ENCODE measurements at places on chromosomes 6 and 20.

DNA sequence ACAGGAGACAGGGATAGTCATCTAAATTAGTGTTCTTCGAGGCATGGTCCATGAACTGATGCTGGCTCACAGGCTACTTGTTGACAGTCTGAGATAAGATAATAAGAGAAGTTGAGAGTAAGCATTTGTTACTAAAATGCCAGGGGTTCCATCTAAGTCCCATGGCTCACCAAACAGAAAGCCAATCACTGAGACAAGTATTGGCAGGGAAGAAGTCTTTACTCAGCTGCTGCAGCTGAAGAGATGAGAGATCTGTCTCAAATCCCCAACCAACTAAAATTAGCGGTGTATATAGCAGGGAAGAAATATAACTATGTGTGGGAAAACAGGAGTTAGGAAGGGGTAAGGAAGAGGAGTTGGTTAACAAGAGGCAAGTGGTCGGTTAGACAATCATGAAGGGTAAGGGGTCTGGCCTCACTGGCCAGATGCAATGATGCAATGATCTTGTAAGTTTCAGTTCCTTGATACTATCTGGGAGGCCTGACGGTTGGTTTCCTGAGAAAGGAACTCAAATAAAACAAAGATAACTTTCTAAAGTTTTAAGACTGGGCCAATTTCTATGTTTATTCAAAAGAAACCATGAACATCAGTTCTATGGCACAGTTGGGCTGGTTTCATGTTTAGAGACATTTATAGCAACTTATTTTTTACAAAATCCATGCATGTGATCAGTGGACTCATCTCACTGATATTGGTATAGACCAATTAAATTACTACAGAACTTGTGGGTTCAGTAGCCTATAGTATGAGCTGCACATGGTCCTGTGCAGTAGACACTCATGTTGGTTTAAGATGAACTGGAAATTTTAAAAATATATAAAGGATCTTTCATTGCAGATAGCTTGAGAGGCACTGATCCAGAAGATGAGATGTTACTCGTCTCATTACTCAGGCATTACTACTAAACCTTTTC, 9.9 kb upstream of the HEBP2 start:
- DNase-seq, result no peak

DNA sequence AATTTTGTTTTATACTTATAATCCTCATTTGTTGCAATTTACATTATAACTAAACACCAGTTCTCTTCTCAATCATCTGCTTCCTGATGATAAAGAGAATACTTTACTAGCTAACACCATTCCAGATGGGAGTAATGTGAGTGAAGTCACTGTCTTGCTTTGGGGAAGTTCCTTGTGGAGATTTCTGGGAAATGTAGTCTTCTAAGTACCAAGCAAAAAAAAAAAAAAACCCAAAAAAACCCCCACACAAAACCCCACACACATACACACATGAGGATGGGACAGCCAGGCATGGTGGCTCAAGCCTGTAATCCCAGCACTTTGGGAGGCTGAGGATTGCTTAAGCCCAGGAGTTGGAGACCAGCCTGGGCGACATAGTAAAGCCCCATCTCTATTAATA, 2.2 kb upstream of the SNPH start:
- no peak for DNase-seq

GRCh38 chr6:76694795-76695194, 622.3 kb upstream of the IMPG1 start:
- DNase-seq, result no peak

- no peak for DNase-seq
Measured at GRCh38 chr6:145036236-145036635, 699.1 kb downstream of the EPM2A start.

- no peak for DNase-seq
Measured at GRCh38 chr6:144176043-144176442, 25.7 kb downstream of the STX11 start.

DNA sequence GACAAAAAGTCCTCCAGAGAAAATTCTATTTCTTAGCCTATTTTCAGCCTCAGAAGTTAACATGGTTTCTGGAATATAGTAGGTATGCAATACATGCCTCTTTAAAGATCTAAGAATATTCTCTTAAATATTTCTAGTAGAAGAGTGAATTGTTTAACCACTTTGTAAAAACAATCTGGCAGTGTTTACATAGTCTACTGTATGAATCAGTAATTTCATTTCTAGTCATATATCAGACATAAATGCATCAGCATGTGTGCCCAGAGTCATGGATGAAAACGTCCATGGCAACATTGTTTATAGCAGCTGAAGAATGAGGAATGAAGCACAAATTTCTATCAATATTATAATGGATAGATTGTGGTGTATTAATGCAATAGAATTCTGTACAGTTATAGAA, 124.9 kb downstream of the NKAIN2 start:
- no peak for DNase-seq

DNA sequence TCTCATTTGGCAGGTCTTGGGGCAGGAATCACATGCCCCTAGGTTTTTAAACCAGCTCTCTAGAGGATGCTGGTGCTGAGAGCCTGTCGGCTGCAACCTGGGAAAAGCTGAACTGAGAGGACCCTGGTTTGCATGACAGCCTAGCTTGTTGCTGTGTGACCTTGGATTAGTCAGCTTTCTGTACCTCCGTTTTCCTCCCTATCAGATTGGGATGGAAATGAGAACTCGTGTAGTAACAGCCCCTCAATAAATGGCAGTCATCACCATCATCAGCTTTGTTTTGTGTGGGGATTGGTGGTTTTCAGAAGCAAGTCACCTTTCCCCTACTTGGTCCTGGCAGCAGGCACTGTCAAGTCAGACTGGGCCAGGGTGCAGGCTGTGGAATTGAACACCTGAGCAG, 75.2 kb upstream of the MYL9 start:
- DNase-seq, result no peak

DNA sequence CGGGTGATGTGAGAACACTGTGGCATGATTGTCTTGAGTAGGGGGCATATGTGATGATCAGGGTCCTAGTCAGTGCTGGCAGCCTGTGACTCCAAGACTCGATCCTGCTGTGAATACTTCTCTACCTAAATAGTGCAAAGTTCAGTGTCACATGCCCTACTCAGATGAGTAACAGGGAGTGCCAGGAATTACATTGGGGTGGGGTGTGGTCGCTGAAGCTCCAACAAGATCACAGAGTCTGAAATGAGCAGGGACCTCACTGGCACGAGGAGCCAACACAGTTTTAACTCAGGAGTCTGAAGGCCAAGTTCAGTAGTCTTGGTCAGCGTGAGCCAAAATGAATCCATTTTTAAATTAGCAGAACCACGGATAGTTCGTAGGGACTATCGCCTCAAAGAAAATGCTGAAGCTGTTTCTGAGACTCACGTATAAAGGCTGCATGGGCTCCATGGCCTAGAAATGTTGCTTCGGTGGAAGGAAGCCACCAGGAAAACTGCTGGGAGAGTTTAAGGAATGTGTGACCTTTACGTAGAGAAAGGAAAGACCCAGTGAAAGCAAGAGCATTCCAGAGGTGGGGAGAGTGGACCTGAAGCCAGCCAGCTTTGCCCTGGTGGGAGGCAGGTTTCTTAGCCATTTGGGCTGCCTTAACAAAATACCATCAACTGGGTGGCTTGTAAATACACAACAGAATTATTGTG, 72.2 kb downstream of the RPP40 start:
- no peak for DNase-seq

GRCh38 chr6:72646604-72647485, 25.0 kb downstream of the KCNQ5 start:
- DNase-seq, result no peak

DNA sequence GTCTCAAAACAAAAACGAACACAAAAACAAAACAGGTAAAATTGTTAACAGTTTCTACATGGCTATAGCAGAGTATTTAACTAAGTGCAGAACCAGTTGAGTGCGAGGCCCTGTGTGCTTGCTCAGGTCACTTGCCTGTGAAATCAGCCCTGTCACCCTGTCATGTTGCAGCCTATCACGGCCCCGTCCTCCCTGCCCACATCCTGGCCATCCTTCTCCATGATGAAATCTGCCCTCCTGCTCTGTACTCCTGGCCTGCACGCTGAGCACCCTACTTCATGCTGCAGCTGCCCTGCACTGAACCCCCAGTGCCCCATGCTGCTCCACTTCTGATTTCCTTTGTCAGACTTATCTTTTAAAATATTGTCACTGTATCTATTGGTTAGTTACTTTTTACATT, 62.4 kb downstream of the DTD1 start:
- DNase-seq, result no peak

DNA sequence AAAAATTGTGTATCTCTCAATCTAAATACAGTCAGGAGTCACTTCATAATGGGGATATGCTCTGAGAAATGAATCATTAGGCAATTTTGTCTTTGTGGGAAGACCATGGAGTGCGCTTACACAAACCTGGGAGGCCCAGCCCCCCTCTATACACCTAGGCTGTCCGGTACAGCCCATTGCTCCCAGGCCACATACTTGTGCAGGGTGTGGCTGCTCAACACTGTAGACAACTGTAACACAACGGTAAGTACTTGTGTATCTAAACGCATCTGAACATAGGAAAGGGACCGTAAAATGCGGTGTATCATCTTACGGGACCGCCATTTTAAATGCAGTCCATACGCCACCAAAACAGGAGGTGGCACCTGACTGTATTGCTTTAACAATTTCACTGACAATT, 58.0 kb upstream of the FRMD1 start:
- no peak for DNase-seq

DNA sequence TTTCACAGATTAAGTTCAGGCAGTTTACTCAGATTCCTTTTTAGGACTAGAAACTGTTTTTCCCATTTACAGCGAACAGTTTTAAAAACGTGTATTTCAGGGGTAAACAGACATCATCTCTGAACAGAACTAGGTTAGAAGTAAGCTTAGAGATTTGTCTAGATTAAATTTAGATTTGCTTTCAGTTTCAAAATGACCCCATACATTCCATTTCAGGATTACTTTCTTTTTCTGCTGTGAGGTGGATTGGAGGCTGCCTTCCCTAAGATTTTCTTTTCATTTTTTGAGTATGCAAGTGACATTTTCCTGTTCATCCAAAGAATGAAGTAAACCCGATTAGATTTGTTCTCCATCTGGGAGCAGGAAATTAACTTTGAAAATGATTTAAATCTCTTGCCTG, 747.2 kb downstream of the KHDRBS2 start:
- DNase-seq, result no peak

DNA sequence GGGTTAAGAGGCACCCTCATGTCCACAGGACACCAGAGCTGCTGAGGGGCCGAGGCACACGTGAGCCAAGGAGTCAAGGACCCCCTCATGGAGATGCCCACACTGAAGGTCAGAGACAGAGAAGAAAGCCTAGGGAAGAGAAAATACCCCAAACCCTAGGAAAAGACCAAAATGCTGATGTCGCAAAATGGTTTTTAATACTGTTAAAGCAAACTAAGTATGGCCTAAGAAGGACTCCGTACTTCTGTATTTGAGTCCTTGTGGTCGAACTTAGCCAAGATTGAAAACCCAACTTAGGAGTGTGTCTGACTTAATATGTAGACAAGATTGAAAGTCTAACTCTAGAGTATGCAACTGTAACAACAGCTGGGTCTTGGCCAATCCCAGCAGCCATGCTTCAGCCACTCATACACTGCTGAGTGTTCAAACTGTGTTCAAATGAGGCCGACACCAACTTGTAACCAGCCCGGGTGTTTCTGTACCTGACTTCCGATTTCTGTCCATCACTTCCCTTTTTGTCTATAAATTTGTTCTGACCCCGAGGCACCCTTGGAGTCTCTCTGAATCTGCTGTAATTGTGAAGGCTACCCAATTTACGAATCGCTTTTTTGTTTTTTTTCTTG, 92.6 kb upstream of the AGPAT4 start:
- no peak for DNase-seq

GRCh38 chr20:25389858-25390537, 637 bp downstream of the ABHD12 start:
- peak; percentile 36 for DNase-seq

- no peak for DNase-seq
Measured at GRCh38 chr20:54398814-54399213, 76.6 kb upstream of the DOK5 start.

GRCh38 chr6:11968241-11968806, 43.8 kb upstream of the HIVEP1 start:
- DNase-seq, result no peak

DNA sequence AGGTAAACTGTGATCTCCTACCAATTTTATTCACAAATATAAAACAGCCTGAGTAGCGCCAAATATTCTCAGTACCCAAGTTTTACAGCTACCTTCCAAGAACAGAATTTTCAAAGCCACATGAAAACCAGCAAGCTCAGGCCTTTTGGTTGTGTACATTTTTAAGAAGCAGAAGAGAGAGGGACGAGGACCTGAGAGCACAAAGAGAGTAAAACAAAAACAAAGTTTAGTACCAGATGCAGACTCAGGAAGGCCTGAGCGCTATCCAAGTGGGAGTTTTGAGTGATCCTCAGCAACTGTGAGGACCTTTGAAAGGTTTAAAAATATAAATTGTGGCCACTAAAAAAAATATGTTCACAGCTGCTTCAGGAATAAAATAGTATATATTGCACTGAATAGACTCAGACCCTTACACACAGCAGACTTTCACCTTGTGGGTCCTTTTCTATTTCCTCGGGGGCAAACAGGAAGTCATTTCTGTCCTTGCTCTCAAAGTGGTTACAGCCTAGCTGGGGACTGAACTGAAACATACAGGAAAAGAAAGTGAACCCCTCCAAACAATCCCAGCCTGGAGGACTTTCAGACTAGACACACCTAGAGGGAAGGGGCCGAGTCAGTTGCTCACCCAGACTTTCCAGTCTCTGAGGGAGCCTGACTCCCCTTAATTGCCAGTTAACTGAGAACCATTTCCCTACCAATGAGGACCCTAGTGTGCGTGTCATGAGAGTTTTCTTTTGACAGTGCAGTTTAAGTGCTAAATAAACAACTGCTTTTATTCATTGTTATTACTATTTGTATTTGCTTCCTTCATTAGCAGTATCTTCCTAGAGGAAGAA, 48.5 kb upstream of the NT5E start:
- DNase-seq, result no peak

DNA sequence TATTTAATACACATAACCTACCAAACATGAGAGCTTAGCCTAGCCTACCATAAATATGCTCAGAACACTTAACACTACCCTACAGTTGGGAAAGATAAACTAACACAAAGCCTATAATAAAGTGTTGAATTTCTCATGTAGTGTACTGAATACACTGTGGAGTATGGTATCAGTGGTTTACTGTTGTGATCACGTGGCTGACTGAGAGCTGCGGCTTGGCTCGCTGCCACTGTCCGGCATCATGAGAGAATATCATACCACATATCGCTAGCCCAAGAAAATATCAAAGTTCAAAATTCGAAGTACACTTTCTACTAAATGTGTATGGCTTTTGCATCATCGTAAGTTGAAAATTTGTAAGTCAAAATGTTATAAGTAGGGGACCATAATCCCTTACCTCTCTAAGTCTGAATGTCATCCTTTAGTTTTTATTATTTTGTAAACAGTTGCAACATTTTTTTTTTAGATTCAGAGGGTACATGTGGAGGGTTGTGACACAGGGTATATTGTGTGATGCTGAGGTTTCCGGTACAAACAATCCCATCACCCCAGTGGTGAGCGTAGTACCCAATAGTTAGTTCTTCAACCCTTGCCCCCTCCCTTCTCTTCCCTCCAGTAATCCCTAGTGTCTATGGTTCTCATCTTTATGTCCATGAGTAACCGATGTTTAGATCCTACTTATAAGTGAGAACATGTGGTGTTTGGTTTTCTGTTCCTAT, 14.6 kb upstream of the TAAR1 start:
- DNase-seq, result no peak

- DNase-seq, result no peak
Measured at GRCh38 chr6:158154816-158155215, 13.2 kb downstream of the SERAC1 start.
